ENCODE measurements at places on chromosomes 2 and 18.

DNA sequence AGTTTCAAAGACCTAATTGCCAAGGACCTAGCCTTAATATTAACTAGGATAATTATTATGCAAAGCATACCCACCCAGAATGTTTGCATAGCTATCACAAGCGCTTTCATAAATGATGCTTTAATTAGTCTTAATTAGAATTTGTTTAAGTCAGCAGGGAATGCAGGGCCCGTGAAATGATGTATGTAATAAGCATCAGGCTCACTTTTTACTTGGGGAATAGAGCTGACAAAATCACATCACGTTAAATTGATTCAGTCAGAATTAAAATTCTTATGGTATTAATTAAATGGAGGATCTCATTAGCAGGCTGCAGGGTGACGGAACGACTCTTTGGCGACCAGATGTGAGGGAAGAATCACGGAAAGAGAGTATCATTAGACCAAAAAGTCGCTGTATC is 264.5 kb downstream of the GPD2 start:
- DNase-seq, result no peak

GRCh38 chr2:64732146-64732545 is 78.4 kb upstream of the SERTAD2 start:
- DNase-seq, result no peak

GRCh38 chr2:240670950-240671349 is 11.7 kb downstream of the AQP12B start:
- no peak for DNase-seq

DNA sequence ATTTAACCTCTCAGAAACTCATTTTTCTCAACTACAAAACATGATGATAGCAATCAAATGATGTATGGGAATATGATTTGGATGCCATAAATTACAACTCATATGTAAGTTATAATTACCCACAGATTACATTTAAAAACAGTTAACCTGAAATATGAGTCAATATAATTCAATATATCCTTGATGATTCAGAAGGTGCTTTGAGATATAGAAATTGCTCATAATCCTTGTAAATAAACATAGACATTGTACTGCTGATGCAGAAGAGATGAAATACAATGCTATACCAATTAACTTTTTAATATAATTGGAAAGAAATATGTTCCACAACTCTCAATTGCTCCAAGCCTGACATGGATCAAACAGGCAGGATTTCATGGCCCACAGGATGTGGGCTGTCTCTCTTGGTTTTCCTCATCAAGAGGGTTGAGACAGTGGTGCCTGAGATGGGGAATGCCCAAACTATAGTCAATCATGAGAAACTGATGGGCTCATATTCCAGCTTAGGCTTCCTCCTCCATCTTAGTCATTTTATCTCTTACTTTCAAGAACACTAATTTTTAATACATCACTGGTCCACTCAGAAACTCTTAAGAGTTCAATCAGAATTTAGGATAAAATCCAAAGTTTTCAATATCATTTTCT is 49.4 kb downstream of the NCKAP5 start:
- DNase-seq, result no peak
